B cell (primary cell): ENCODE measurements at places on chromosomes 11 and 22.

DNA sequence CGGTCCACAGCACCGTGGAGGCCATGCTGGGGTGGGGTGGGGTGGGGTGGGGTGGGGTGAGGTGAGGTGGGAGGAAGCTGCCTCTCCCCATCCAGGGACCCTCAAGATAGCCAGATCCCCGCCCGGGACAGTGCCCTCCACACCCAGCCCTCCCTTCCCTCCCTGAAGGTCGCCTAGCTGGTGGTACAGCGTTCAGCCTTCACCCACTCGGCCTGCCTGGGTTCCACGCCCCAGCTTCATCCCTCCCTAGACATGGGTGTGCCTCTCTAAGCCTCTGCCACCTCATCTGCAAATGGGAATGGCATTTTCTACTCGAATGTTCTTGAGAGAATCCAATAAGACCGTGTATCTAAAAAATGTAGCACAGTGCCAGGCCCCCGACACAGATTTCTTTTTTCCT lies 17.8 kb downstream of the KCTD17 start:
- DNase-seq, result no peak

- no peak for DNase-seq
These were observed 1.2 kb downstream of the C11orf68 start for GRCh38 chr11:65917434-65918210.

DNA sequence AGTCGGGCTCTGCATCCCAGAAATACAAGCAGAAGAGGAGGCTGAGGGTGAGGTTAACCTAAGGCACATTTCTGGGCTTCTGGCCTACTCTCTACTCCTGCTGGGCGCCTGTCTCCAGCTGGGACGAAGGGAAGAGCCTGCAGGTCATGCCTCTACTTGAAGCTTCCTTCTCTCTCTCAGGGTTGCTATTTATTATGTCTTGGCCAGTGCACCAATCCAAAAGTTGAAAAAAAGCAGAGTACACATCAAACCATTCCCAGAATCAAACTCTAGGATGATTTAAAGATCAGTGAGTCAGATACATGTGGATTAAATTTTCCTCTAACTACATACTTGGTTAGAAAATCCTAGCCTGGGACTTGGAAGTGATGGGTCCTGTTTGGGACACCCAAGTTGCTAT lies 60.2 kb upstream of the CDON start:
- DNase-seq, result no peak

- DNase-seq, result no peak
These were observed 69.1 kb upstream of the SUSD2 start for GRCh38 chr22:24112188-24112587.

DNA sequence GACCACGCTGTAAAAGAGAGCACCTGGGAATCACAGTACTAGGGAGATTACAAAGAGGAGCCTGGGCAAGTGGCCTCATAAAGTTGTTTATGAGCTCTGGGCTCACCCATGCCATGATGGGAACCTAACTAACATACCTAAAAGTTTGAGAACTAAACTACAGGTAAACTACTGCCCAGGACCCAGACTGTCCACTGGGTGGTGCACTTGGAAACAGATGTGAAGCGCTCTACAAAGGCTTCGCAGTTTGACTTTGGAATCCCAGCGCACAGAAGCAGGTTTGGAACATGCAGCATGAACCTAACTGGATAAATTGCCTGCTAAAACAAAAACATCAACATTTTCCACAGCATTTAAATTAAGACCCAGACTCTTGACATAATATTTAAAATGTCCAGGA lies 418.6 kb downstream of the FAM181B start:
- DNase-seq, result no peak

- DNase-seq, result no peak
These were observed 23.0 kb downstream of the YDJC start for GRCh38 chr22:21606775-21607174.

GRCh38 chr11:125374398-125374797 lies 121.7 kb downstream of the FEZ1 start:
- no peak for DNase-seq

- no peak for DNase-seq
These were observed 107.5 kb upstream of the OR4B1 start for GRCh38 chr11:48109046-48109666.

DNA sequence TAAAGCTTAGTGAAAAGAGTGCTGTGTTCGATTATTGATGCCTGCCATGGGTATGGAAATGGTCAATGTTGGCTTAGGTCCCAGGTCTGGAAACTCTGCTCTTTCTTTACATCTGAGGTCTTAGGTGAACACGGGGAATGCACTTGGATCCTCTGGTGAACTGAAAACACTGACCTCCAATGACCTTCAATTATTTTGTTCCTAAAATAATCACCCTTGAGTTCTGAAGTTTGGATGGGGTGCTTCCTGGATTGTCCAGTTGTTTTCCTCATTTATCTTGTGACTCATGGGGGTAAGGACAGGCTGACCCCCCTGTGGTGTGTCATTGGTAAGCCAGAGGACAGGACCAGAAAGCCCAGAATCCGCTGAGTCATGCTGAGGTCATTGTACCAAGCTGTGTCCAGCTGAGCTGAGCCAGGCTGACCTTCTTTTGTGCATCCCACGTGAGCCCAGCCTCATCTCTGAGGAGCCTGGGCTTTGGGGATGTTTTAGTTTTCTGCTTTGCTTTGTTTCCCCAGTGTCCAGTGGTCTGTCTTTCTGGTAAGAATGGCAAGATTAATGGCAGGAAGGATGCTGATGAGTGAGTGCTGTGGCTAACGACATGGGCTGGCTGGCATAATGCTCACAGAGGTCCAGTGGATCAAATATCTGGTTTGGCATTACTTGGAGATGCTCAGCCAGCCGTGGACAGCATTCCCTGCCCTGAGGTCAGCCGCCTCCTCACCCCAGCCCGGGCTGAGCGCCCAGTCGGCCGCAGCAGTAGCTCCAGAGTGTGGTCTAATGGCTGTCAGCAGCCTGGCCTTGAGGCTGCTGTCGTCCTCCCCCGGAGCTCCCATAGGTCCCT lies 35.6 kb downstream of the AMPD3 start:
- DNase-seq, result no peak

GRCh38 chr11:113781682-113782081 lies 2.1 kb downstream of the CLDN25 start:
- DNase-seq, result no peak

DNA sequence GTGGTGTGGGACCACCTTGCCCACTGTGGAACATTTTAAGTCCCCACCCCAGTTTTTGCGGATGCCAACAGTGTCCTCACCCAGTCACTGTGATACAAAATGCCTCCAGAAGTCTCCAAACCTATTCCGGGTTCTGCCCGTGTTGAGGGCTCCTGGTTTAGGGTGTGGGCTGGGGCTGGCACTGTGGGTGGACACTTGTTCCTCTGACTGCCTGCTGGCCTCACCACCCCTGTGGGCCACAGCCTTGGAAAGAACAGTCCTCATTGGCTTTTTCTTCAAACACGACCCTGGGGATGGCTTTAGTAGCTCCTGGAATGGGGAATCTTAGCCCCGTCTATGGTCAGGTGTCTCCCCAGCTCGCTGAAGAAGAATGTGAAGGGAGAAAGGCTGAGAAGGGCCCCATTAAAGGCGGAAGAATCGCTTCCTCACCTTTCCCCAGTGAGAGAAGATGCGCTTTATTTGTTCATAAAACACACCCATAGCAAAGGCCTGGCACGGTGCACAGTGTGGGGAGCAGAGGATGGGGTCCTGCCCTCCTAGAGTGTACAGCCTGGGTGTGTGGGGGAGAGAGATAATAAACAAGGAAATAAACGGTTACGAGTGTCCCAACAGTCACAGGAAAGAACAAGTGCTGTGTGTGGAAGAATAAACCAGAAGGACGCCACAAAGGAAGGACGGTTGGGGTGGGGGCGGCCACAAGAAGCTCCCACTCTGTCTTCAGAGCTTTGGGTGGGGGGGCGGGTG lies 91.6 kb upstream of the SLC22A12 start:
- DNase-seq, result no peak

DNA sequence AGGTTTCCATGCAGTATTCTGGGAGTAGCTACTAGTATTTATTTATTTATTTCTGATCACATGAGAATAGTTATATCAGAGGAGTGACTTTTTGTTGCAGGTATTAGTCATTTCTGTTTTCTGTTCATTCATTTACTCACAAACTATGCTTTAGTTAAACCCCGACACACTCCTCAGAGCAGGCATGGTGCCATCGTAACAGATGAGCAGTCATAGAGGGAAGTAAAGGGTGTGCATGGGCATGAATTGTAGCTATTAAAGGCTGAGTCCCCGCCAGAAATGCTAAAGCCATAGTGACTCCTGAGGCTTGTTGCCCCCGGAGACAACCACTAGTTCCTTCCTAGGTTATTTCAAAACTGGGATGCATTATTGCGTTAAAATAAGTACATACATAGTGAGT lies 10.6 kb downstream of the JHY start:
- no peak for DNase-seq

DNA sequence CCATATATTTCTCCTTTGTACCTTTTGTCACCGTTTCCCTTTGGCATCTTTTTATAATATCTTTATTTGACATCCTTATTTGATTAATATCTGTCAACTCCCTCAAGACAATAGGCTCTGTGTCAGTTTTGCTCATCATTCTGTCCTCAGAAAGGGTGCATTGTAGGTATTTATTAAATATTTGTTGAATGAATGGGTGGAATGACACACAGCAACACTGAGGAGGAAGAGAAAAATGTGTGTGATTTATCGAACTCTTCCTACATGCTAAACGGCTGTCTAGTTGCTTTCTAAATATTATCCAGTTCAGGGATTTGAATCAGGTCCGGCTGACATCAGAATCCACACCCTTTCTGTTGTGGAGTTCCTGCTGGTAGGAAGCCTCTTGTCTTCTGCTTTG lies 98.2 kb downstream of the NAV2 start:
- DNase-seq, result no peak

DNA sequence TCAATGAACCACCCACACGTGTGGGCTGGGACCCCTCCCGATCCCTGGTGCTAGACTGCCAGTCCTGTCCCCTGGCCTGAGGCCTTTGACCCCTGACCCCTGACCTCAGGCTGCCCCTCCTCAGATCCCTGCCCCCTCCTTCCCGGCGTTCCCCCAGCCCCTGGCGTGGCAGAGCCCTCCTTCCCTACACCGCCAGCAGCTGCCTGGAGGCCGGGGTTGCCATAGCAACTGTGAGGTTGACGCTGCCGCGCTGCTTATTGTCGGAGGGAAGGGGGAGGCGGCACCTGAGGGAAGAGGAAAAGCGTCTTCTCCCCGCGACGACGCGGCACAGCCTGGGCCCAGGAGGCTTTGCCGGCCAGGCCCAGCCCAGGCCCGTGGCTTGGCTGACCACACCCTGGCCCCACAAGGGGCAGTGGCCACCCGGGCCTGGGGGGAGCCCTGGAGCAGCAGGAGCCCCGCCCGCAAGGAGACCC lies 32.6 kb downstream of the SHANK3 start:
- no peak for DNase-seq

GRCh38 chr11:6405846-6406245 lies 13.0 kb downstream of the APBB1 start:
- no peak for DNase-seq

DNA sequence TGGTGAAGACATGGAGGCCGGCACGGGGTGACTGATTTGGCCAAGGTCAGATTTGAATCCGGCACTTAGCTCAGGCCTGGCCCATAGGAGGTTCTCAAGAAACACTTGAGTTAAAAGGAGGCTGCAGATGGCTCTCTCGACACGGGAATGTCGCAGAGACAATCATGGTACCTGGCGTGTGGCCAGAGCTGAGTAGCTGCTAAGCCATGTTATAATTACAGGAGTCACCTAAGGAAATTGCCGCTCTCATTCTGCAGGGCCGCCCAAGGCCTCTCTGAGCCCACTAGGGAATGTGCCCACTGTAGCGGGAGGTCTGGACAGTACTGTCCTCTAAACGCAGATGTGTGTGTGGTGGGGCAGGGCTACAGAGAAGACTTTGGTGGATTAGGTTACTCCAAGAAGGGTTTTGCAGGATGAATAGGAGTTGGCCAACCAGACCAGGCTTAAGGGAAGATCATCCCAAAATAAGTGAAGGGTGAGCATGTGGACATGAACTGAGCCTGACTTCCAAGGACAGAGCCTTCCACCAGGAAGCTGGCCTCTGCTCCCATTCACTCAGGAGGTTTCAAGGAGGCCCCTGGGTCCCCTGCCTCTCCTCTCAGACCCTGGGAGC lies 19.3 kb upstream of the PRR5 start:
- DNase-seq, result no peak

GRCh38 chr11:13216019-13216710 lies 61.4 kb upstream of the BMAL1 start:
- DNase-seq, result no peak

GRCh38 chr22:25772288-25772687 lies 30.3 kb downstream of the MYO18B start:
- no peak for DNase-seq

DNA sequence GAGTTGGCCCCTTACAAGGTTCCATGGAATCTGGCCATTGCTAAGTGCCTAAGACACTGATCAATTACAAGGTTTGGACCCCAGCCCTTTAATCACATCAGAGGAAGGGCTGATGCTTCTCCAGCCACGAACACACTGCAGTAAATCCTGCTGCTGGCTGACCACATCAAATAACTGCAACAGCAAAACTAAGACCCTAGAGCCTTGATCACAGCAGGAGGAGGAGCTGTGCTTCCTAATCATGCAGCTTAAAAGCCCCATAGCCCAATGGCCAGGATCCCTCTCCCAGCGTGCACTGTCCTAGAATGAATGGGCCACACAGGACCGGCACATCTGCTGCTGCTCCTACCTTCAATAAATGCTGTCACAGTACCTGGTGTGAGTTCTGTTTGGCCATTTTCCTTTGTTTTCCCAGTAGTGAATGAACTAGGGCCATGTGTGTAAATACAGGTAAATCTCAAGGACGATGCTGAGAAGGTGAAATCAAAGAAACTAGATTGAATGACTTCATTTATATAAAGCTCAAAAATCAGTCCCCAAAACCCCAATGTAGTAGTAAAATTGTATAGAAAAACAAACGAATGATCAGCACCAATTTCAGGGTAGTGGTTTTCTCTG lies 12.7 kb downstream of the ZP1 start:
- no peak for DNase-seq

GRCh38 chr22:48396091-48396784 lies 1431.4 kb downstream of the BRD1 start:
- DNase-seq, result no peak

DNA sequence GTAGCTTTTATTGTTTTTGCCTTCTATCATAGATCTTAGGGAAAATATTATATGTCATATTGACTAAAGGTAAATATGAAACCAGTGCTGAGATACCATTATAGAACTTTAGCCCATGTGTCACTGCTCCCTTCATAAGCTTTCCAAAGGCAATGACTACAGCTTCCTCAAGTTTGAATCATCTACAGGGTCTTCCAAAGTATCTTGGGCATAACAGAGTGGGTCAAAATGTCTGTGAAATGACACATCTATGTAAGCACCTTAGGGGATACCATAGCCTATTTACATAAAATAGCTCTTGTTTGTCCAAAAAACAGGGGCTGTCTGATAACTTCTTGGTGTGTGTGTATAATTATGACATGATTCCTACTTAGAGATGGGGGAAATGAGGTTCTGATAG lies 52.5 kb downstream of the RELT start:
- DNase-seq, result no peak

- no peak for DNase-seq
These were observed 9.6 kb upstream of the RANBP1 start for GRCh38 chr22:20106205-20106848.

- DNase-seq, result no peak
These were observed 794.0 kb downstream of the CNTN5 start for GRCh38 chr11:99814738-99815137.
